ENCODE measurements at places on chromosomes 12 and 14.

DNA sequence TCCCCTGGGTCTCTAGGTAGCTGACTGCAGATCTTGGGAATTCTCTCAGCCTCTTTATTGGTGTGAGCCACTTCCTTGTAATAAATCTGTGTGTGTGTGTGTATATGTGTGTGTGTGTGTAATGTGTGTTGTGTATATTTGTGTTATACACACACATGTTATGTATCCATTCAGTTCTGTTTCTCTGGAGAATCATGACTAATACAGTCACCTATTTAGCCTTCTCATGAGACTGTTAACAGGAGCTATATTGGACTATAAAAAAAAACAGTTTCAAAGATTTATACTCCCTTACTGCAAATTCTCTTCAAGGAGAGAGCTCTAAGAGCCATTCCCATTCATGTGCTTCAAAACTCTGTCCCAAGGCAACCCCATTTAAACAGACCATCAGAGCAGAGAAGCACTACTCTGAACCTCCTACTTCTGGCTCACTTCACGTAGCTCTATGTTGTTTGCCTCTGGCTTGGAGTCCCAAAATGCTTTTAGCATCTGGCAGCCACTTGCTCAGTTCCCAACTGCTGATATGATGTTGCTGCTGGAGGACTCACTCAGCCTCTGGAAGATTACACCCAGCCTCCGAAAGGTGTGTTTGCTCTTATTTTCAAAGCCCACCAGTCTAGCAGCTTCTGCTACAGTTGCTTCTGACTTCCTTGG lies 48.7 kb upstream of the KITLG start:
- DNase-seq: no peak

GRCh38 chr12:52242442-52243258 lies 9.6 kb downstream of the KRT7 start:
- DNase-seq: no peak

GRCh38 chr12:47282206-47282605 lies 202.4 kb upstream of the AMIGO2 start:
- no peak for DNase-seq

- DNase-seq: no peak
Measured at GRCh38 chr14:33897878-33898535, 52.9 kb downstream of the EGLN3 start.

DNA sequence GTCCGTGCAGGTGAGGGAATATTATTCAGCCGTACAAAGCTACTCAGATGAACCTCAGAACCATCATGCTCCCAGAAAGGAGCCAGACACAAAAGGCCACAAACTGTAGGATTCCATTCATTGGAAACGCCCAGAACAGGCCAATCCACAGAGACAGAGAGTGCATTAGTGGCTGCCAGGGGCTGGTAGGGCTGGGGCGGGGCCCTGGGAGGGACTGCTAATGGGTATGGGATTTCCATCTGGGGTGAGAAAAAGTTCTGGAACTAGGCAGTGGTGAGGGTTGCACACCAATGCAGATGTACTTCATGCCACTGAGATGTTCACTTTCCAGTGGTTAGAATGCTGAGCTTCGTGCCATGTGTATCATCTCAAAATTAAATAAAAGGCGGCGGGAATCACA lies 101.1 kb downstream of the RFLNA start:
- DNase-seq: no peak

- DNase-seq: no peak
Measured at GRCh38 chr14:74080820-74081460, 3.3 kb downstream of the ALDH6A1 start.

DNA sequence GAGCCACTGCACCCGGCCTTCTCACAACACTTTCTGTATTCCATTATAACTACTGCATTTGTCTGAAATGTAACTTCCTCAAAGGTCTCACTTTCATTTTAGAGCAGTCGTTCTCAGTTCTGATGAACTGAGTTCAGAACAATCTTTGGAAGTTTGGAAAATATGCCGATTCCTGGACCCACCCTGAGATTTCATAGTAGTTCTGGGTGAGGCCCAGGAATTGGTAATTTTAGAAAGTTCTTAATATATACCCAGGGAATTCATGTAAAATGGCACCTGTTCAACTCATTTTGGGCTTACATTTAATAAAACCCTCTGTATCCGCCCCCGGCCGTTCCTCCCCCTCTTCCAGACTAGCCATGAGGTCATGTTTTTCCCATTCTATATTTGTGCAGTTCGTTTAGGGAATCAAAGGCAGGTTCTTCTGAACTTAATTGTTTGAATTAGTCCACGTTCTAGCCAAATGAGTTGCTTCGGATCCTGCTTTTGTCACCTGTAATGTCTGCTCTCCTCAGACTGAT lies 5.9 kb downstream of the GSG1 start:
- DNase-seq: no peak

DNA sequence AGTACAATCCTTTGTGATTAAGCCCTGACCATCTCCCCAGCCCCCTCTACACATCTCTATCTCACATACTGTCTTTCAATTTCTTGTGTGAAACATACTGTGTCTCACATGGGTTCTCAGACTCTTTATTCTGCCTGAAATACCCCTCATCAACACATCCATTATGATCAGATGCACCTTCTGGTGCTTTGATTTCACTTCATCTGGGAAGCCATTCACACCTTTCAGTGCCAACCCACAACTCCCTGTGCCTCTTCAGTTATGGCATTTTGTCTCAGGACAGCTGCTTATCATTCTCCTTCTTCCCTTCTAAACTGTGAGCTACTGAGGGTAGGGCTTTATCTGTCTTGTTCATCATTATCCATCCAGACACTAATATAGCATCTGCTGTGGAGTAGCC lies 58.8 kb downstream of the CKB start:
- DNase-seq: no peak

GRCh38 chr14:23006188-23006534 lies 3.8 kb downstream of the C14orf93 start:
- peak; percentile 40 for DNase-seq

GRCh38 chr12:19764408-19764807 lies 325.1 kb downstream of the AEBP2 start:
- DNase-seq: no peak

GRCh38 chr12:92022093-92022492 lies 123.6 kb downstream of the BTG1 start:
- DNase-seq: no peak

DNA sequence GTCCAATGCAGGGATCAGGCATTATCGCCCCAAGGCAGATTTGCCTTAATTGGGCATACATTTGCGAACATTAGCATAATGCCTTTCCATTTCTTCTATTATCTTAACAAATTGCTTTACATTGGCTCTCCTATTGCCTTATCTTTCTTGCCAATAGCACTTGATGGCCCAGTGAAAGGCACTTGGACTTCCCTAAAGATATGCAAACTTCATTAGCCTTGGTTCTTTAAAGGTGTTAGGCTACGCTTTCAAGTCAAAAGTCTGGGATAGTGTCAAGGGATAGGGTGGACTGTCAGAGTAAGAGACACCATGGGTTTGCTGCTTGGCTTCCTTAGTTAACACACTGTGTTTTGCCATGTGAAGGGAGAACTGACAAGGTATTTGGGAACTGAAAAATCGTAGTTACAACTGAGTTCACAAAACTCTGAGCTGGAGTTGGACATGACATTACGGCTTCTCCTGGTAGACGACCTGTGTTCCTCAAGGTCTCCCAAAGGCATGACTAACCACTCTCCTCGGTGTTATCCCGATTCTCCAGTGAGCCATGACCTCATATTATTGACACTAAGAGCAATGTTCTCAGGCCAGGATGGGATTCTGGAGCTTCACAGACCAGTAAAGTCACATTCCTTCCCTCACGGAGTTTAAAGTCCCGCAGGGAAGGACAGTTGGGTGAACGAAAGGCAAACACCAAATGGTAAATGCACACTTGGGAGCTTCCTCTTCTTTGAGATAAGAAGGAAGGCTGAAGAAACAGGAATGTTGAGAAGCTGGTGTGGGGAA lies 65.2 kb downstream of the TBC1D30 start:
- no peak for DNase-seq

DNA sequence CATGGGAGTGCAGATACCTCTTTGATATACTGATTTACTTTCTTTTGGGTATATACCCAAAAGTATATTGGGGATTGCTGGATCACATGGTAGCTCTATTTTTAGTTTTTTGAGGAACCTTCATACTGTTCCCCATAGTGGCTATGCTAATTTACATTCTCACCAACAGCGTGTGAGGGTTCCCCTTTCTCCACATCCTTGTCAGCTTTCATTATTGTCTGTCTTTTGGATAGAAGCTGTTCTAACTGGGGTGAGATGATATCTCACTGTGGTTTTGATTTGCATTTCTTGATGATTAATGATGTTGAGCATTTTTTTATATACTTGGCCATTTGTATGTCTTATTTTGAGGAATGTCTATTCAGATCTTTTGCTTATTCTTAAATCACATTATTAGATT lies 44.1 kb upstream of the JDP2 start:
- no peak for DNase-seq

DNA sequence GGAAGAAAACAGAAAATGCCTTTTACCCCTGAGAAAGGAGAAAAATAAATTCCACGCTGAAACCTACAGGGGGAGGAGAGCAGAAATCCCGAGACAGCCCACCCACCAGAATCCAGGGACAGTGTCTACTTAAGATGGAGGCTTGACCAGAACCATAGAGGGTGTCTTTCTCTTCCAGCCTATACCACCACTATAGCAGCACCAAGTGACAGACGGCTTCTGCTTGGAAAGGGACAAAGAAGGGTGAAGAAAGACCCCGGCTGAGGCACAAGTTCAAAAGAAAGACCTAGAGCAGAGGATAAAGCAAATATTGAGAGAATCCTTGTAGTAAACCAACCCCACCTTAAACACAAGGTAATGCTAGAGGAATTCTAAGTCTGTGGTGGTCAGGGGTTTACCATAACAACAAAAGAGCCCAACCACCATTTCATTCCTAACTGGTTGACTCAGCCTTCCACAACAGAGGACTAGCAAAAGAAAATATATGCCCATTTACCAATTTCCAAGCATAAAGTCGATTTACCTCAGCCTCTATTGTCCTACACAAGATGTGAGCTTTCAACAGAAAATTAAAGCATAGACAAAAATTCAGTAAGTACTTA lies 105.3 kb upstream of the FOXG1 start:
- DNase-seq: no peak

DNA sequence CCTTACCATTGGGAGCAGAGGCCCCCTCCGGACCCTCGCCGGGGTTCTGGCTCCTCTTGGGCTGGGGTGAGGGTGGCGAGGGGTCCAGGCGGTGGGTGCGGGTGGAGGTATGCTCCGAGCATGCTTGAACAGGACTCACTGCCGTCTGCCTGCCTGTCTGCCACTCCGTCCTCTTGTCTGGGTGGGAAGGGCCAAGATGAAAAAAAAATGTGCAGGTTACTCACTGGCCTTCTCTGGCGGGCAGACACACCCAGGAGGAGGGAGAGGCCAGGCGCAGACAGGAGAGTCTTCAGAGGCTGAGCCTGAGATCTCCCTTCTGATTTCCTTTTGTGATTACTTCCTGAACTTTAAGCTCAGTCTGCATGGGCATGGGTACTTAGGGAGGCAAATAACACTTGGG lies 76.1 kb downstream of the STON2 start:
- peak; percentile 42 for DNase-seq

DNA sequence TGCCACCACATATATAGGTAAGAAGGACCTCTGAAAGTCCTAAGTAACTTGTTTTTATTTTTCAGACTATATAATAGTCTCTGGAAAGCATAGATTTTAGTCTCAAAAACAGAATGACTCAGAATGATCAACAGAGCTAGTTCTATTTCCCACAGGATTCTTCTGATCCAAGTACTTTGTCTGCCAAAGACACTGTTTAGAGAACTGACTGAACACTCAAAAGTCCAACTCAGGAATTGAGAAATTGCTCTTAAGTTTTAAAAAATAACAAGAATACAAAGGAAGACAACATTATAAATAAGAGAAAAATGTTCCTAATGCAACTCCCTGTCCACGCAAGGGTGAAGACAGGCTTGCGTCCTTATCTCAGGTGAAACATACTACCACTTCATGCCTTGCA lies 29.0 kb downstream of the LGMN start:
- no peak for DNase-seq

DNA sequence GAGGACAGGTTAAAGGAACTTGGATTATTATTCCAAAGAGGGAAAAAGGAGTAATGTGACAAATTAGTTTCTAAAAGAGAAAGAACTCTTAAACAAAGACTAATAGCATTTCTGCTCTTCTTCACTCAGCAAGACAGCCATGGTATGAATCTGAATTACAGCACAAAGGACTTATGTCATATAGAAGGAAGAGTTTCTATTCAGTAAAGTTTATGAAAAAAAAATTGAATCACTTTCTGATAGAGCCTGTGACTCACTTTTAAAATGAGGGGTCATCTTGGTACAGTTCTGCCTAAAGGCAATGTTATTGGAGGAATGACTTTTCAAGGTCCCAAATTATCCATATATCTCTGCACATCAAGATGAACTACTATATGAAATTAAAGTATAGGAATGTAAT lies 101.7 kb downstream of the DUSP6 start:
- DNase-seq: no peak

DNA sequence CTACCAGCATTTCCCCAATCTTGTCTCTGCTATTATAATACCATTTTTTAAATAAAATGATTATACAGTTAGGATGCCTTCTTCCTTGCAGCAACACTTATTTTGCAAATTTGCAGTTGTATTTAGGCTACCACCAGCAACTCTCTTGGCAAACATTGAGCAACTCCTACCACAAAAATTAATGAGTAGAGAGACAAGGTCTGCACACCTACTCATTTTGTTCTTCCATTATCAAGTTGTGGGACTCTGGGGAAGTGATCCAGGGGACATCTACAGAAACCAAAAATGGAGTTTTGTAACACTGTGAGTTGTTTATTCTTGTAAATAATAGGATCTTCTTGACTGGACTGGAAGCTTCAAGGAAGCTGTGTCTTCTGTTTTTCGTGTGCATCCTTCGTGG lies 38.6 kb downstream of the DGLUCY start:
- DNase-seq: no peak

GRCh38 chr14:93054006-93054405 lies 61.7 kb downstream of the ITPK1 start:
- no peak for DNase-seq

- DNase-seq: no peak
Measured at GRCh38 chr12:1913377-1914113, 4.9 kb downstream of the CACNA2D4 start.

Data from hematopoietic multipotent progenitor cell treated with erythropoietin and hydrocortisone succinate and interleukin-3 and kit ligand, for 8 days (in vitro differentiated cells).